ENCODE measurements at places on chromosomes 1 and 21. TPM values are rescaled to one million over a fixed set of nuclear protein-coding genes. Genes with fewer than 3 reads are reported as not detected.

- peak; percentile 68 for DNase-seq
These were observed 64.9 kb downstream of the TMEM53 start for GRCh38 chr1:44609412-44609767.

- DNase-seq, result no peak
These were observed 11.9 kb downstream of the PHTF1 start for GRCh38 chr1:113747376-113747775.

GRCh38 chr1:114691061-114691460 is 4.3 kb downstream of the AMPD1 start:
- DNase-seq, result no peak

- DNase-seq, result no peak
These were observed 29.6 kb downstream of the SERINC2 start for GRCh38 chr1:31442648-31442994.

Gene CXADR
- total RNA-seq, result 26.9 TPM
